ENCODE measurements at places on chromosomes 13 and 19. TPM values are rescaled to one million over a fixed set of nuclear protein-coding genes. Genes with fewer than 3 reads are reported as not detected.

- no peak for DNase-seq
Observed at GRCh38 chr19:57900311-57900710, 11.5 kb upstream of the ZNF814 start.

DNA sequence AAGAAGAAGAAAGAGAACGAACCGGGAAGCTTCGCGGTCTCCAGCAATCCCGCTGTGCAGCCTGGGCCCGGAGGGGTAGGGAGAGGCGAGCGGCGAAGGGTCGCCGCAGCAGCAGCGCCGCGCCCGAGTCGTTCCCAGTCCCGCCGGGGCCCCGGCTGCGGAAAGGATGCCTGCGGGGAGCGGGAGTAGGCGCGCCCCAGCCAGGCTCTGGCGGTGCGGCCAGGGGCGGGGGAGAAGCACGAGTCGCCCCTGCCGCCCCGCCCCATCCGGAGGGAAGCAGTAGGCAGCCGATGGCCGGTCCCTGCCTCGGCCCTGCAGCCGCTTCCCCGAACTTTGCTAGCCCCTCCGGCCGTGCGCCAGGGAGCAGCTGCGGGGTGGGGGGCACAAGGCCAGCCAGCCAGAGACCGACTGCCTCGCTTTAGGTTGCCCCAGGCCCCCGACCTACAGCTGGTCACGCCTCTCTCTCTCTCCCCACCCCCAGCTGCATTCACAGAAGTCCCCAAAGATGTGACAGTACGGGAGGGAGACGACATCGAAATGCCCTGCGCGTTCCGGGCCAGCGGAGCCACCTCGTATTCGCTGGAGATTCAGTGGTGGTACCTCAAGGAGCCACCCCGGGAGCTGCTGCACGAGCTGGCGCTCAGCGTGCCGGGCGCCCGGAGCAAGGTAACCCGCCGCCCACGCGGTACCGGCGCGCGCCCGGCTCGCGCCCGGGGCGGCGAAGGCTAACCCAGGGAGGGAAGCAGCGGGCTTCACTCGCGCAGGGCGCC is 1.1 kb downstream of the VSTM2B start:
- no peak for DNase-seq

GRCh38 chr13:30504081-30504480 is 38.3 kb upstream of the HMGB1 start:
- no peak for DNase-seq

- DNase-seq, result no peak
Observed at GRCh38 chr19:32519023-32519422, 62.0 kb upstream of the PDCD5 start.

The INAFM1 gene
- 12.7 TPM for total RNA-seq

The TEX29 gene
- 0.32 TPM for total RNA-seq

The SERPINE3 gene
- total RNA-seq, result not detected

Measured in left ventricle myocardium superior (tissue), 1 donor.